GM23248 (cell line): ENCODE measurements at places on chromosomes 1 and 21. TPM values are rescaled to one million over a fixed set of nuclear protein-coding genes. Genes with fewer than 3 reads are reported as not detected.

Gene OPTC
- total RNA-seq = not detected in 2 replicates

Gene ADORA3
- total RNA-seq = not detected in 2 replicates

Gene HHAT
- total RNA-seq = 1.9 TPM in 2 replicates

Gene APOBEC4
- not detected in 2 replicates for total RNA-seq

Gene SIM2
- not detected in 2 replicates for total RNA-seq

Gene GCSAML
- not detected in 2 replicates for total RNA-seq

Gene RAB42
- total RNA-seq = 2.5 and 6.1 TPM in 2 replicates

Gene KISS1
- not detected in 2 replicates for total RNA-seq

Gene BARHL2
- not detected in 2 replicates for total RNA-seq

Gene CLCA4
- total RNA-seq = not detected in 2 replicates

Gene KCNK1
- total RNA-seq = 4.0 and 6.7 TPM in 2 replicates

Gene REN
- not detected in 2 replicates for total RNA-seq

Gene MROH9
- total RNA-seq = 0.25 TPM in 1 of 2 replicates, not detected in the other

Gene GUCA2B
- total RNA-seq = not detected in 2 replicates

Gene SPATA21
- total RNA-seq = not detected in 2 replicates

Gene OR2T33
- total RNA-seq = not detected in 2 replicates

Gene FMO3
- total RNA-seq = not detected in 2 replicates

Gene TDRD5
- not detected in 2 replicates for total RNA-seq

Gene LRRC3
- total RNA-seq = 0.32 and 0.38 TPM in 2 replicates

Gene RGS18
- total RNA-seq = not detected in 2 replicates

Gene GJB3
- 0.43 TPM in 1 of 2 replicates, not detected in the other for total RNA-seq

Gene HAO2
- total RNA-seq = not detected in 2 replicates

Gene CD84
- total RNA-seq = not detected in 2 replicates

Gene TLCD4
- total RNA-seq = not detected in 2 replicates

Gene SELL
- not detected in 2 replicates for total RNA-seq

Gene SGIP1
- total RNA-seq = 2.1 and 4.0 TPM in 2 replicates

Gene SIK1
- total RNA-seq = under 0.01 and 0.65 TPM in 2 replicates

Gene ADGRL2
- 41.6 and 43.4 TPM in 2 replicates for total RNA-seq

Gene RBM11
- total RNA-seq = not detected in 2 replicates

Gene UMODL1
- not detected in 2 replicates for total RNA-seq

Gene GJA5
- 2.3 and 3.2 TPM in 2 replicates for total RNA-seq

Gene FAM72D
- total RNA-seq = 0.43 and 1.1 TPM in 2 replicates
